ENCODE measurements at places on chromosomes 7 and 10.

GRCh38 chr10:78212060-78212785 lies 178.6 kb downstream of the RPS24 start:
- no peak for DNase-seq

- no peak for DNase-seq
Measured at GRCh38 chr10:64040781-64041180, 519.6 kb downstream of the REEP3 start.

- DNase-seq = no peak
Measured at GRCh38 chr10:992871-993270, 4.6 kb downstream of the GTPBP4 start.

DNA sequence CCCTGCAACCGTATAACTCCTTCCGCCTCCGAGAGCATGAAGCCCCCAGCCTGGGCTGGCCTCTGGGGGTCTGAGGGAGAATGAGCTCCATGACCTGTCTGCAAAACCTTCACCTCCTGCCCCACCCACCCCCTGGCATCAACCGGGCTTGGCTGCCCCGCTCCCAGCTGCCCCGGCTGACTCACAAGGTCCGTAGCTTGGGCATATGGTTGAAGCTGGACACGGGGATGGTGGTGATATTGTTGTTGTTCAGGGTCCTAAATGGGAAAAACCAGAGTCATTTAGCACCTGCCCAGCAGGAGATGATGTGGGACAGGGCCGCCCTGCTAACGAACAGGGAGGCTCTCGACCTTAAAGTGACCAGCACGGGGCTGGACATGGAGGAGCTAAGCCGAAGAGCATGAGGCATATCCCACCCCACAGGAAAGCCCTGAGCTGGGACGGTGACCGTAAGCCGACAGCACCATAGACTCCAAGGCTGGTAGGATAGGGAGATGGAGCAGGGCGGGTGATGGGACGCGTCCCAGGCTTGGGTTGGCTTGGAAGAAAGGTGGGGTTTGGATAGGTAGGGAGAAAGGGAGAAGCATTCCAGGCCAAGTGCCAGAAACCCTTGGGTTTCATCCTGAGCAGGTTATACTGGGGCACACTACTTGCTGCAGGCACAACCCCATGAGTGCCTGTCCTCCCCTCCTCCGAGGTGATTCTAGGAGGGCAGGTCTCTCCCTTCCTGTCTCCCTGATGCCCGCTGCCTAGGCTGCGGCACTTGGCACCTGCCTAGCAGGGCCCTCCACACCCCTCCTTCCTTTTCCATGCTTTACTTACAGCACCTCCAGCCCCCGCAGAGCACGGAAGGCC lies 121.5 kb downstream of the SLIT1 start:
- DNase-seq = no peak

Data from activated CD8-positive, alpha-beta memory T cell treated with anti-CD3 and anti-CD28 coated beads for 4 hours (primary cell).